ENCODE measurements at places on chromosomes 16 and 17.
A peak's percentile ranks its signal among the peaks of the same experiment; 100 is the strongest.

- no peak for DNase-seq
These were observed 11.1 kb downstream of the NR1D1 start for GRCh38 chr17:40089077-40089895.

DNA sequence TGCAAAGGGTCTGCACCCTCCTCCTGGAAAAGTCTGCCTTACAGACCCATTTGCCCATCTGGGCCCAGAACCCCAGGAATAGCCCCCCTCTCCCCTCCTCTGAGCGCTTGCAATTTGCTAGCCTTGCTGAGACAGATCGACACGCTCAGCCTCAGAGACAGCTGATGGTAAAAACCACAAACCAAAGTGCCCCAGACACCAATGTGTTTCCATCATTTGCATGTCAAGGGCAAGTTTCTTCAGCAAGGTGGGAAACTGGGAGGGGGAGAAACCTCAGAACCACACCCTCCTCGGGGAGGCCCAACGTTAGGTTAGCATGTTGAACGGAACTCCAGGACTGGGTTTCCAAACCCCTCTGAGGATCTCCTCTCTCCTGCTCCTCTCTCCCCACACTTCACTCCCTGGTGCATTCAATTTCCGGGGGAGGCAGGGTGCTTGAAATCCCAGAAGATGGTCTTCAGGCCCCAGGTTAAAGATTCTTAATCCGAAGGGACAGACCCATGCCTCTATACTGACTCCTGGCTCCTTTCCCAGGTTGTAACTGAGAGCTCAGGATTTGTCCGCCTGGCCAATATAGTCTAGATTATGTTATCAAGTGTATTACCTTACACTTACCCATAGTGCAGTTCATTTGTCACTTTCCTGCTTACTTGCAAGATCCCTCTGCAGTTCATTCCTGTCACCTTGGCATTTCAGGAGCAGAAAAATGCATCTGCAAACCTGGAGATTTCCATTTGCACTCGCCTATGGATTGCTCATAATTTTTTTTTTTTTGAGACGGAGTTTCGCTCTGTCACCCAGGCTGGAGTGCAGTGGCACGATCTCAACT is 1.3 kb upstream of the CUEDC1 start:
- DNase-seq = peak; percentile 30

GRCh38 chr17:53924530-53925455 is 102.1 kb downstream of the KIF2B start:
- DNase-seq = no peak

DNA sequence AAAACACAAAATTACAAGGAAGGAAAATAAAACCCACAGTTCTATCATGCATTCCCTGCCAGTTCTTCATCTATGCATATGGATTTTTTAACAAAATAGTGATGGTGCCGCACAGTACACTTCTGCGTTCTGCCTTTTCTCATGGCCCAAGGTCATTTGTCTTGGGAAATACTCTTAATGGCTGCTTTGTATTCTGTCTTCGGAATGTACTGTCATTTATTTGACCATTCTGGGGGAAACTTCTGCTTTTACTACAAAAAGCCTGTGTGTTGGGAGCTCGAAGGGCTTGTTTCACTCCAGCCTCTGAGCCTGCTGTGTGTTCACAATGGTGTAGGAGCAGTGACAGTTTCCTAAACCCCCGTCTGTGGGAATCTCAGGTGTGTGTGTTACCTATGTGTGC is 82.8 kb upstream of the SEC14L1 start:
- no peak for DNase-seq

- DNase-seq = no peak
These were observed 8.6 kb downstream of the BRD7 start for GRCh38 chr16:50360033-50360778.

DNA sequence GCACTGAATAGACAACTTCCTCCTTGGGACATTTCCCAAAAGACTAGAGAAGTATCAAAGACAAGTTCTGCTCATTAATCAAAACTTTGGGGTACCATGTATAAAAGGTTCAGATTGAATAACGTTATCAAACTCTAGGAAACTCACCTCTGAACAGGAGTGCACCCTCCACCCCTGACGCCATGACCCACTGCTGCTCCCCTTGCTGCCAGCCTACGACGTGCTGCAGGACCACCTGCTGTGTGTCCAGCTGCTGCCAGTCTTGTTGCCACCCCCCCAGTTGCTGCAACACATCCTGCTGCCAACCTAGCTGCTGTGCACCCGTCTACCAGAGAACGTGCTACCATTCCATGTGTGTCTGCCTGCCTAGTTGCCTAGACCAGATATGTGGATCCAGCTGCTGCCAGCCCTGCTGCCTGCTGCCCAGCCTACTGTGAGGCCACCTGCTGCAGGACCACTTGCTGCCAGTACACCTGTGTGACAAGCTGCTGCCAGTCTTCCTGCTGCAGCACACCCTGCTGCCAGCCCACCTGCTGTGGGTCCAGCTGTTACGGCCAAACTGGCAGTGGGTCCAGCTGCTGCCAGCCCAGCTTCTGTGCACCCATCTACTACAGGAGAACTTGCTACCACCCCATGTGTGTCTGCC is 13.8 kb upstream of the KRTAP9-2 start:
- no peak for DNase-seq

DNA sequence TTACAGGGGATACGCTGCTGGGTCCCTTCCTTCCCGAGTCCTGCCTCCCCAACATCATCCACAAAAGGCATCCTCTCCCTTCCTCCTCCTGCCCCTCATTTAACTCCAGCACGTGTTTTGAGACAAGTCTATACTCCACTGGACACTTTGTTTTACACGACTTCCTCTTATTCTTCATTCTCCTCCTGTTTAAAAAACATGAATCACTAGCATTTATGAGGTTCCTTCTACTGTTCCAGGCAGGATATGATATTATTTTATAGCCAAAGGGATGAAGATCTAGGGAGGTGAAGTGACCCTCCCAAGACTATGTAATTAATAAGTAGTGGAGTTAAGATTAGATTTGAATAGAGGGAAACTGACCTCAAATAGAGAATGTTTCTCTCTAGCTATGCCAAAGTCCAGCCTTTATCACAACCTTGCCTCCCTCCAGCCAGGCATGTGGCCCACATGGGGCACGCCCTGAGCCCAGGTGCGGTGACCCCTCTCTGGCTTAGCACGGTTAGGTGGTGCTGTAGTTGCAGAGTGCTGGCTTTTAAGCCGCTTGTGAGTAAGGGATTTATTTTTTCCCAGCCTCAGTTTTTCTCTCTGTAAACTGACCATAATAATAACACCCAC is 1.3 kb upstream of the HSD17B2 start:
- no peak for DNase-seq
